ENCODE measurements at places on chromosomes 12 and 14. TPM values are rescaled to one million over a fixed set of nuclear protein-coding genes. Genes with fewer than 3 reads are reported as not detected.
A peak's percentile ranks its signal among the peaks of the same experiment; 100 is the strongest.

KRT78 gene
- not detected for total RNA-seq

OR6C2 gene
- total RNA-seq = not detected

FAM234B gene
- 4.5 TPM for total RNA-seq

DNA sequence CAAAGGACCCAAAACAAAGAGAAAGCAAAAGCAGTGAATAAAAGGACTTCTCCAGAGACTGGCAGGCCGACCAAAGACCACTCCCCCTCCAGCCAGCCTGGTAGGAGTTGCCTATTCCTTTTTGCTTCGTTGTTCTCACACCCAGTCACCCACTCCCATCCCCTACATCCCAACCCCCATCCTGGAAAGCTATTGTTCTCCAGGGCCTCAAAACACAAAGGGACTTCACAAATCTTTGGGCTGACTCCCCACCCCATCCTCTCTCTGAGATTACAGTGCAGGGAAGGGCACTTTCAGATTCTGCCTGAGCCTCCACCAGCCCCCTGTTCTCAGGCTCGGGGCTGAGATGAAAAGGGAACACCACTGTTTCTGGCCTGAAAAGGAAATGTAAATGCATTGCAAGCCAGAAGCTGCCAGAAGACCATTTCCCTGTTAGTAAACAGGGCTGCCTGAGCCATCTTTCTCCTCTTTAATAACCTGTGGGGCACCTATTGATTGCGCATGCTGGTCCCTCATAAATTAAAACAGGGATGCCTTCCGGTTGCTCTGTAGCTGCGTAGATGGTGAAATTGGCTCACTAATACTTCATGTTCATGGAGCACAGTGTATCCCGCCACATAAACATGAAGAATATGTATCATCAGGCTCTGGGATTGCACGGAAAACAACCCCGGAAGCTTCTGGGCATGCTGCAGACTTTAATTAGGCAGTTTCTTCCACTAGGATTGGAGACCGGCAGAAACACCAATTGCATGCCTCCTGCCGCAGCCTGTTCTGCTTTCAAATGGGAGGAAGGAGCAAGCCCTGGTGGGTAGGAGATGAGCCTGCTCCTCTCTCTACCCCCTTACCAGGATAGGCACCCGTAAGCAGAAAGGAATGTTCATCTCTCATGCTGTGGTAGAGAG is 130.3 kb upstream of the FUT8 start:
- H3K4me3 ChIP-seq = peak overlapping the region; percentile 79
- H3K27ac ChIP-seq = peak overlapping the region; percentile 95
- H3K4me1 ChIP-seq = peaks cover 55% of the 10 kb centered on the region
- no peaks in the 10 kb centered on the region for H3K27me3 ChIP-seq
- no peaks in the 10 kb centered on the region for H3K36me3 ChIP-seq

DNA sequence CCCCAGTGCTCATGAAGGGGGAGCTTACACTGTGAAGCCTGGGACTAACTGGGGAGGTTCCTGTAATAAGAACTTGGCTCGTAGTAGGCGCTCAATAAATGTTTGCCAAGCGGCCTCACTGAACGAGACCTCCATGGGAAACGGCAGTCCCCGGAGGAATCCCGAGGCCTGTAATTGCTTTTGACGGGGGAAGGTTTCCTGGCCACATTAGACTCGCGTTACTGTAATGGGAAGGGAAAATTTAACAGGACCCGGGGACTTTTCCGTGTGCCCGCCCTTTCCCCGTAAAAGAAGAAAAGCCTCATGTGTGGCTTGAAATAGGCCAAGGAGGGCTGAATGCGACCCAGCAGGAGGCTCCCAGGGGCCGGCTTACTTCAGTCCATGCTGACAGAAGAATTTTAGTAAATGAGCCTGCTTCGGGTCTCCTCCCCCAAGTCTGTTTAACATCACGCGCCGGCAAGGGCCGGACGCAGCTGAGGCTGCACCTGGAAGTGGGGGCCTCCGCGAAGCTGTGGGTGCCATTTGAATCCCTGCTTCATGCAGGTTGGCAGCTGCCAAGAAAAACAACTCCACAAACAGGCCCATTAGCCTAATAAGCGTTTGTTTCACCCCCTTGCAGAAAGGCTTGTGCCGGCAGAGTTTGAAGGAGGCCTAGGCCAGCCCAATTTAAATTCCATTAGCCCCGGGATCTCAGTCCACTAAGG is 39.8 kb upstream of the PWP1 start:
- no peak overlapping the region for H3K4me3 ChIP-seq
- H3K27ac ChIP-seq = no peak overlapping the region
- peaks cover 6% of the 10 kb centered on the region for H3K27me3 ChIP-seq
- no peaks in the 10 kb centered on the region for H3K36me3 ChIP-seq
- no peaks in the 10 kb centered on the region for H3K4me1 ChIP-seq

DNA sequence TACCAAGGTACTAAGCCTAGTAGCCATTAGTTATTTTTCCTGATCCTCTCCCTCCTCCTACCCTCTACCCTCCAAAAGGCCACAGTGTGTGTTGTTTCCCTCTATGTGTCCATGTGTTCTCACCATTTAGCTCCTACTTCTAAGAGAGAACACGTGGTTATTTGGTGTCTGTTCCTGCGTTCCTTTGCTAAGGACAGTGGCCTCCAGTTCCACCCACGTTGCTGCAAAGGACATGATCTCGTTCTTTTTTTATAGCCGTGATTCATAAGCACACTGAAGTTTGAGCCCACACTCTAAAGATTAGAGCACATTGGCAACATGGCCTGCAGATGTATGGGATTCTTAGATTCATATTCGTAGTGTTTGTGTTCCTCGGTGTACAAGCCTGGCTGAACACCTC is 8.1 kb upstream of the STX2 start:
- H3K36me3 ChIP-seq = no peaks in the 10 kb centered on the region
- no peaks in the 10 kb centered on the region for H3K27me3 ChIP-seq
- peak overlapping the region; percentile 69 for H3K27ac ChIP-seq
- peak; percentile 49 for DNase-seq

- no peak overlapping the region for H3K27ac ChIP-seq
- peaks cover 3% of the 10 kb centered on the region for H3K27me3 ChIP-seq
- H3K4me3 ChIP-seq = no peak overlapping the region
- H3K4me1 ChIP-seq = peaks cover 61% of the 10 kb centered on the region
- H3K36me3 ChIP-seq = no peaks in the 10 kb centered on the region
Observed at GRCh38 chr12:116169071-116169470, 108.4 kb downstream of the MED13L start.

DNA sequence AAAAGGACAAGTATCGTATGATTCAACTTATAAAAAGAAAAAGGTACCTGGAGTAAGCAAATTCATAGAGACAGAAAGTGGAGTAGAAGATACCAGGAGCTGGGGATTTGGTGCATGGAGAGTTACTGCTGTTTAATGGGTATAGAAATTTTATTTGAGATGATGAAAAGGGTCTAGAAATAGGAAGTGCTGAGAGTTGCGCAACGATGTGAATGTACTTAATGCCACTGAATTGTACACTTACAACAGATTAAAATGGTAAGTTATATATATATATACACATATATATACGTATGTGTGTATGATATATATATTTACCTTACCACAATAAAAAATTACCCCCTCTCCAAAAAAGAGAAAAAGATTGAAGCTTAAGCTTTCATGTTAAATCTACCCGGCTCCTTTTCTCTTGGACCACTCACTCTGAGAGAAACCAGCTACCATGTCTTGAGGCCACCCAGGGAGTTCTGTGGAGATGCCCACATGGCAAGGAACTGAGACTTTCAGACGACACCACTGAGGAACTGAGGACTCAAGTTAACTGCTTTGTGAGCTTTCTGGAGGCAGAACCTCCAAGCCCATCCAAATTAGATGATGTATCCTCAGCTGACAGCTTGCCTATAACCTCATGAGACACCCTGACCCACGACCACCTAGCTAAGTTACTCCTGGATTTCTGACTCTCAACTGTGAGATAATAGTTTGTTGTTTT is 130.0 kb upstream of the BTG1 start:
- no peaks in the 10 kb centered on the region for H3K27me3 ChIP-seq
- H3K36me3 ChIP-seq = no peaks in the 10 kb centered on the region
- no peak for DNase-seq
- H3K4me1 ChIP-seq = peaks cover 8% of the 10 kb centered on the region
- H3K4me3 ChIP-seq = no peak overlapping the region

DNA sequence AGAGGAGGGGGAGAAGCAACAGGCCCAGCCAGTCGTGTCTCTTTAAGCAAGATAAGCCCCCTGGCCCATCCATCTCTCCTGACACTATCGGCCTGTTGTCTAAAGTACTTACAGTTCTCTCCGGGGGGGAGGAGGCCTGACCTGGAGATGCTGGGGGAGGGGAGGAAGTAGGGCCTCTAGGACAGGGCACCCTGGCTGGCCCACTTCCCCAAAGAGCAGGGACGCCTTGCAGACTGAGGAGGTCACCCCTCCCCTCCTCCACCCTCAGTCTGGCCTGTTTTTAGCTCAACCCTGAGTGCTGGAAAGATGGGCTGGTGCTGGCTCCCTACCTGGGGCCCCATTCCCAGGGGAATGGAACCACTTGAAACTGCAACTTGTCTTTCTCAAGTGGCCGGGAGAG is 70.3 kb downstream of the TBX5 start:
- H3K36me3 ChIP-seq = no peaks in the 10 kb centered on the region
- H3K27me3 ChIP-seq = peaks cover 7% of the 10 kb centered on the region
- no peak overlapping the region for H3K4me3 ChIP-seq
- no peak for DNase-seq
- H3K4me1 ChIP-seq = peaks cover 24% of the 10 kb centered on the region

- peaks cover 44% of the 10 kb centered on the region for H3K4me1 ChIP-seq
- peaks cover 35% of the 10 kb centered on the region for H3K36me3 ChIP-seq
- DNase-seq = no peak
- peaks cover 2% of the 10 kb centered on the region for H3K27me3 ChIP-seq
- no peak overlapping the region for H3K4me3 ChIP-seq
- H3K27ac ChIP-seq = no peak overlapping the region
Observed at GRCh38 chr12:46396826-46397225, 24.3 kb upstream of the SLC38A2 start.

DNA sequence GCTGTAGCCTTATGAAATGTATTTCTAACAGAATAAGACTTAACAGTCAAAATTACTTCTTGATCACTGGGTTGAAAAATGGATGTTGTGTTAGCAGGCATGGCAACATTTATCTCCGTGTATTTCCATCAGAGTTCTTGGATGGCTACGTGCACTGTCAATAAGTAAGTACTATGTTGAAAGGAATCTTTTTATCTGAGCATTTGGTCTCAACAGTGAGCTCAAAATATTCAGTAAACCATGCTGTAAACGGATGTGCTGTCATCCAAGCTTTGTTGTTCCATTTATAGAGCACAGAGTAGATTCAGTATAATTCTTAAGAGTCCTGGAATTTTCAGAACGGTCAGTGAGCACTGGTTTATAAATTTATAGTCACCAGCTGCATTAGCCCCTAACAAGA is 15.5 kb downstream of the SCAF11 start:
- H3K4me1 ChIP-seq = peaks cover 97% of the 10 kb centered on the region
- H3K27me3 ChIP-seq = peaks cover 1% of the 10 kb centered on the region
- peak overlapping the region; percentile 43 for H3K27ac ChIP-seq
- H3K36me3 ChIP-seq = peaks cover 40% of the 10 kb centered on the region
- no peak for DNase-seq
- H3K4me3 ChIP-seq = peak overlapping the region; percentile 0

GRCh38 chr12:58206876-58207275 is 265.5 kb downstream of the ATP23 start:
- H3K4me3 ChIP-seq = no peak overlapping the region
- no peaks in the 10 kb centered on the region for H3K4me1 ChIP-seq
- no peak for DNase-seq
